Activated T-helper 1 cell treated with anti-CD3 and anti-CD28 coated beads, Interleukin-2, amount 50 U/mL, for 16 hours (primary cell): ENCODE measurements at places on chromosomes 13 and 19.

DNA sequence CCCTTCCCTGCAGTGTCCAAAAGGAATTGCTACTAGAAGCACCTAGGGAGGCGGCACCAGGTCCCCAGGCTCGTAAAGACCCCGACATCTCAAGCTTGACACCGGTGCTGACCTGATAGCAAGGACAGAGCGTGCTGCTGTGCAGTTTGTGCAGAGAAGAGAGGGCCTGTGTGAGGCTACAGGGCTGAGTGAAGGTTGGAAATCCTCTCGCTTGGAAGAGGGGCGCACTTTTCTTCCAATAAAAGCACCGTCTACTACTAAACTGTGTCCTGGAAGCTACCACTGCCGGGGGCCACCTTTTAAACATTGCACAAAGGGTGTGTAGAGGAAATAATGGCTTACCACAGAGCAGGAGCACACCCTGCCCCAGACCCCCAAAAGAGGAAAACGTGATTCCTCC lies 11.0 kb downstream of the TMEM272 start:
- no peak for DNase-seq

DNA sequence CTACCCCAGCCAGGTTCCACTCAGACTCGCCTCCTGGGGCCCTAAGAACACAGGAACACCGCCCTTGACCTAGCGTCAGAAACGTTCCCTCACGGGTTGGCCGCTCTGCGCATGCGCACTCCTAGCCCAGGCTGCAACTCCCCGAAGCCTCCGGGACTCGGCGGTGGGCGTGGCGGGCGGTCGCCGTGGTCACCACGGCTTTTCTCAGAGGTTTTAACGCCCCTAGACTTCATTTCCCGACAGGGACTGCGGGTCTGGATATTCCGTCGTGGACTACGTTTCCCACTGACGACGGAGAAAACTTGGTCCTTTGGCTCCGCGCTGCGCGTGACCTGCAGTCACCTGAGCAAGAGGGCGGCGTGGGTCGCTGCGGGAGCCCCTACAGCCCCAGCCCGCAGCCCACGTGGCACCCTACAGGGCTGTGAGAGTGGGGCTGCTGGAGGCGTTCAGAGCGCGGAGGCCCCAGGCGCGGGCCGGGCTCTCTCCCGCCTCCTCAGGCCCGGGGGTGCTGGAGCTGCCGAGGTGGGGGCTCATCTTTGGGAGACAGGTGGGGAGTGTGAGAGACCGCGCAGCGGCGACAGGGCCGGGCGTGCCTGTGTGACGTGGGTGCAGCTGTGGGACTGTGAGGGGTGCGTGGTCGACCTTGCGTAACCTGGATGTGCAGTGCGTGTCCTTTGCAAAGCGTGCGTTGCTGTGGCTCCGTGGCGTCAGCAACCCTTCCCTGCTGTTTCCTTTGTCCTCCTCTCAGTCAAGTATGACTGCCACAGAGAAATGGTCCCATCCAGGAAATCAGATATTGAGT lies 38.0 kb upstream of the ZNF573 start:
- DNase-seq = peak; percentile 6

- DNase-seq = no peak
Measured at GRCh38 chr19:2207991-2208860, 27.9 kb downstream of the PLEKHJ1 start.

GRCh38 chr13:78033509-78033908 lies 114.9 kb upstream of the EDNRB start:
- no peak for DNase-seq

GRCh38 chr19:56133858-56134653 lies 7.0 kb upstream of the ZNF444 start:
- DNase-seq = no peak

DNA sequence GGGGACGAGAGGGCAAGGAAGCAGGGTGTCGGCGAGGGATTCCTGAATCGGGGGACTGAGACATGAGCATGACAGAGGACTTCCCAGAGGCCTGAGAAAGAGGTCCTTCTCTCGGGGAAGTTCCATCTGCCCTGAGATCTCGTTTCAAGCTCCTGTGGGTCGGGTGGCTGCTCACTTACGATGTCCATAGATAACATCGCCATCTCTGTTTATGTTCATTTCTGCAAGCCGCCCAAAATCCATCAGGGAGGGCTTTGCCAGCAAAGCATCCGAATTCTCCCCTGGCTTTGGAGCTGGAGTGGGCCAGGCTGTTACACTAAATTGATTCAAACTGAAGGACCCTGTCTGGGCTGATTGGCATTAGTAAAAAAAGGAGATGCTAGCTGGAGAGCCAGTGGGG lies 5.9 kb downstream of the DMKN start:
- no peak for DNase-seq

DNA sequence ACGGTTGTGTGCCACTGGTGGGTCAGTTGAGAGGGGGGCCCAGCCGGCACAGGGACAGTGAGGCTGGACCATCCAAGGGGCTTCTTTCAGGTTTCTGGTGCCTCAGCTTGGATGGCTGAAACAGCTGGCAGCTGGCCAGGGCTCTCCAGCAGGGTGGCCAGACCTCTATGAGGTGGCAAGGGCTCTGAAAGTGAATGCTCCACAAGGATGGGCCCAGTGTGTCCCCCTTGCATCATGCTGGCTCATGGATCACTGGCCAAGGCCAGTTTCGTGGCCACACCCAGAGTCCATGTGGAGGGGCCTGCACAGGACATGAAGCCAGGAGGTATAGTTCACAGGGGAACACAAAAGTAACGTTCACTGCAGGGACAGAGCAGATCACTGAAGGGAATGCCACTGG lies 49.6 kb downstream of the CDADC1 start:
- DNase-seq = no peak

- no peak for DNase-seq
Measured at GRCh38 chr13:40764587-40765403, 6.2 kb downstream of the MRPS31 start.

GRCh38 chr13:59442944-59443486 lies 720.7 kb downstream of the DIAPH3 start:
- DNase-seq = no peak

GRCh38 chr19:47603706-47604565 lies 5.0 kb upstream of the BICRA start:
- no peak for DNase-seq

- DNase-seq = no peak
Measured at GRCh38 chr13:75902166-75903104, 266.3 kb downstream of the LMO7 start.

DNA sequence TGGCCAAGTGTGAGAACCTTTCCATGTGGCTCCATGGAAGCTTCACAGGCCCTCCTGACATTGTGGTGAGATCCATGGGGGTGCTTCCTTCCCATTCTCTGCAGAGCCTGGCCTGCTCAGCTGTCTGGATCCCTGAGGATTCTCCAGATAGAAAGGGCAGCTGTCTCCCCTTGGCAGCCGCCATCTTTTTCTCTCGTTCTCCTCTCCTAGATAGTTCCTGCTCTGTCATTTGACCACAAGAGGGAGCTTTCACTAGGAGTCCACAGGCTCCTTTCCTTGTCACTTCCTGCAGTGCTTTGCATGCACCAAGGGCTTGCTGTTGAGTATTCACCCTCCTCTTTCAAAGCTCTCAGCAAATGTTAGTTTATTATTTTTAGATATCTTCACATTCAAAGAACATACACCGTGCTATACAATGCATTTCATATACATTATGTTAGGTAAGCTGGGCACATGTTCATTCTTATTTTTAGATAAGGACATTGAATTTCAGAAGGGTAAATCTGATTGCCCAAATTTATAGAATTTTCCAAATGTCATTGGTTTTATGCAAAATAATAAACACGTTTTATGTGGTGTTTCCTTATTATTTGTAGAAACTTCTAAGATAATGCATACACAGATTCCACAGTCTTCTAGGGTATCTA lies 133.2 kb downstream of the FRY start:
- no peak for DNase-seq
